ENCODE measurements at places on chromosomes 13 and 19. TPM values are rescaled to one million over a fixed set of nuclear protein-coding genes. Genes with fewer than 3 reads are reported as not detected.

DNA sequence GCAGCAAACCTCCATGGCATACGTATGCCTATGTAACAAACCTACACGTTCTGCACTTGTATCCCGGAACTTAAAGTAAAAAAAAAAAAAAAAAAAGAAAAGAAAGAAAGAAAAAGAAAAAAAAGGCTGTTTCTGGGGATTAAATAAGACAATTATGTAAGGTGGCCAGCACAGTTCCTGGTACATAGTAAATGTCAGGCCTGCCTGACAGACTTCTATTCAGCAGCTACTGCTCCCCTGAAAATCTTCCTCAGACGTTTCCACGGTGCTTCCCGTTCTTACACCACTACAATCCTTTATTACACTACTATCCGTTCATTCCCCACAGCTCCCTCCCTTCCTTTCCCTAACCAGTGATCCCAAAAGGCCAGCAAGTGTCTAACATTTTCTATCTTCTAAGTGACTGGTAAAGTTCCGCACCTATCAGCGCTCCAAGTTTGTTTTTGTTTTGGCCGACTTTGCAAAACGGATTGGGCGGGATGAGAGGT lies 636 bp upstream of the RB1 start:
- peak; percentile 47 for DNase-seq

DNA sequence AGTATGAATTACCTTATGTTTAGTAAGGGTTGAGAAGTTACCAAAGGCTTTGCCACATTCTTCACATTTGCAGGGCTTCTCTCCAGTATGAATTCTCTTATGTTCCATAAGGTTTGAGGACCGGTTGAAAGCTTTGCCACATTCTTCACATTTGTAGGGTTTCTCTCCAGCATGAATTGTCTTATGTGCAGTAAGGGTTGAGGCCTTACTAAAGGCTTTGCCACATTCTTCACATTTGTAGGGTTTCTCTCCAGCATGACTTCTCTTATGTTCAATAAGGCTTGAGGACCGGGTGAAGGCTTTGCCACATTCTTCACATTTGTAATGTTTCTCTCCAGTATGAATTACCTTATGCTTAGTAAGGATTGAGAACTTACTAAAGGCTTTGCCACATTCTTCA lies 26.7 kb downstream of the ZNF728 start:
- DNase-seq = no peak

GRCh38 chr13:97411984-97412383 lies 22.0 kb upstream of the RAP2A start:
- no peak for DNase-seq

DNA sequence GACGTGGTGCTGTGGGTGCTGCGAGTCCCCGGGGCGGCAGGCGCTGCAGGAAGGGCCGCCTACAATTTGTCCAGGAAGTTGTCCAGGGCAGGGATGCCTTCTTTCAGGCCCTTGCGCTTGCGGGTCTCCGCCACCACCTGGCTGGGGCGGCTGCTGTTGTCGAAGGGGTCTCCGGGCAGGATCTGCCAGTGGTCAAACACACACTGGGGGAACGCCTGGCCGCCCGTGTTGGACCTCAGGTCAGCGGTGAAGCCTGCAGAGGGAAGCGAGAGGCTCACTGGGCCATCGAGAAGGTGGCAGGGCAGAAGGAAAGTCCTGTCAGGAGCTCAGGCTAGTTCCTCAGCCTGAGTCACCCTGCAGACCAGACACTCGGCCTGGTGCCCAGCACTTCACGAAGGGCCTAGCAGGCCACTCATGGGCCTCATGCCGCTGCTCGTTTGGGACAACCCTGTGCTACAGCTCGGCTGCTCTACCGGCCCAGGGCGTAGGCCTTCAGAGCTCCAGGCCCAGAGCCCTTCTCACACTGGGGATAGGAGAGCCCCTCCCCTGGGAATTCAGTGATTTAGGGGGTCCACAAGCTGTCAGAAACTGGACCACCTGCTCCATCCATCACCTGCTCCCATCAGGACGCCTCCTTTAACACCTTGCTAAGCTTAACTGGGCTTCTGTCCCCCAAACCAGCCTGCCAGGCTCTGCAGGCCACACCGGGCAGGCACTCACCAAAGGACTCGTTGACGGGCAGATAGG lies 5.8 kb upstream of the DAPK3 start:
- DNase-seq = no peak

GRCh38 chr19:37905946-37906868 lies at the start of gene WDR87:
WDR87 (minus strand) TSS chr19:37906594; CDS start chr19:37898239, 8,355 bp downstream.
- peak; percentile 84 for DNase-seq

DNA sequence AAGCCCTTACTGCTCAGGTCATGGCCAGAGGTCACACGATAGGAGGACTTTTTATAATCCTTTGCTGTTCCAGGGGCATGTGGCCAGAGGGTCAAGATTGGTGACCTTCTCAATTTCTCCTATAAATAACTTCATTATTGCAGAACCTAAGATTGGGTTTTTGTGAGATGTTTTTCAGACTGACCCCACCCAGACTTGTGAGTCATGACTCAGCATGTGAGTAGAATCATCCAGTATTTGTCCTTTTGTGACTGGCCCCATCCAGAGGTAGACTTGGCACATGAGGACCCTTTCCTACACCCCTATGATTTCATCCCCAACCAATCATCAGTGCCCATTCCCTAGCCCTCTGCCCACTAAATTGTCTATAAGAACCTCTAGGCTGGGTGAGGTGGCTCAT lies 84.5 kb upstream of the ABCC4 start:
- DNase-seq = no peak

- DNase-seq = no peak
These were observed 9.0 kb downstream of the NANOS3 start for GRCh38 chr19:13885826-13886365.

- no peak for DNase-seq
These were observed 8.5 kb downstream of the RFX1 start for GRCh38 chr19:13997631-13997962.

DNA sequence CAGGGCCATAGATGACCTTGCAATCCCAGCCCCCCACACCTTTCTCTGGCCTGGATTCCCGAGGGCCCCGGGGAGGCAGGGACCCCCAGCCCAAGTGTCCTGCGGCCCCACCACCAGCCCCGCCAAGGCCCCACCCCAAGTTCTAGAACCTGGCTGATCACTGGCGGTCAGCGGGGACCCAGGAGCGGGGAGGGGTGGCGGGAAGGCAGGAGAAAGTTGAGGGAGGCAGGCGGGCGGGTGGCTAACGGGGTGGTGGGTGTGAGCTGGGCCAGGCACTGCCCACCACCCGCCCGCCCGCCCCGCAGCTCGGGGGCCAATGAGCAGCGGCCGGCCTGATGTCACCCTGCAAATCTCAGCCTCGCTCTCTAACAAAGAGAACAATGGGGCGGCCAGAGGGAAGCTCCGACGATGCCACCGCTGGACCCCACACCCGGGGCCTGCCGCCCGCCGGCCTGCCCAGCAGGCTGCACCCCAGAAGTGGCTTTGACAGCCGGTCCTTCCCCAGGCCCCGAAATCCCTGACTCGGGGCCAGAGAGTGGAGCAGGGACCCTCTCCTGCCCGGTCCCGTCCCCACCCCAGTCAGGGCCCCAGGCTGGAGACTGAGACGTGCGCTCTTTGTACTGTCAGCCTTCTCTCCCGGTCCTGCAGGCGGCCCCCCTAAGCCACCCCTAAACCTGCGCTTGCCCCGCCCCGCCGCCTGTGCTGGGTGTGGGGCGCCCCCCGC lies 1.6 kb downstream of the MEX3D start:
- DNase-seq = no peak

DNA sequence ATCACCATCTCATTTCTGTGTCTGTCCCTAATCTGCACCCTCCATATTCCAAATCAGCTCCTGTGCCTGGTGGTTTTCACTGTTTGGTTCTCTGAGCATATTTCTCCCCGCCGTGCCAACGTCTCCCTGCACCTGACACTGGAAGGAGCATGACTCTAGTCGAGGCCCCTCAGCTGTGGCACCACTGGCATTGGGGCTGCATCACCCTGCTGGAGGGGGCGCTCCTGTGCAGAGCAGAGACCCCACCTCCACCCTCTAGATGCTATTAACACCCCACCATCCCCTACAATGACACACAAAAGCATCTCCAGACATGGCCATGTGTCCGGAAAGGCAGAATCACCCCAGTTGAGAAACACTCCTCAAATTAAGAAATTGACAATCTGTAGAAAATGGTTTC lies 20.8 kb downstream of the ZSCAN5C start:
- no peak for DNase-seq

DNA sequence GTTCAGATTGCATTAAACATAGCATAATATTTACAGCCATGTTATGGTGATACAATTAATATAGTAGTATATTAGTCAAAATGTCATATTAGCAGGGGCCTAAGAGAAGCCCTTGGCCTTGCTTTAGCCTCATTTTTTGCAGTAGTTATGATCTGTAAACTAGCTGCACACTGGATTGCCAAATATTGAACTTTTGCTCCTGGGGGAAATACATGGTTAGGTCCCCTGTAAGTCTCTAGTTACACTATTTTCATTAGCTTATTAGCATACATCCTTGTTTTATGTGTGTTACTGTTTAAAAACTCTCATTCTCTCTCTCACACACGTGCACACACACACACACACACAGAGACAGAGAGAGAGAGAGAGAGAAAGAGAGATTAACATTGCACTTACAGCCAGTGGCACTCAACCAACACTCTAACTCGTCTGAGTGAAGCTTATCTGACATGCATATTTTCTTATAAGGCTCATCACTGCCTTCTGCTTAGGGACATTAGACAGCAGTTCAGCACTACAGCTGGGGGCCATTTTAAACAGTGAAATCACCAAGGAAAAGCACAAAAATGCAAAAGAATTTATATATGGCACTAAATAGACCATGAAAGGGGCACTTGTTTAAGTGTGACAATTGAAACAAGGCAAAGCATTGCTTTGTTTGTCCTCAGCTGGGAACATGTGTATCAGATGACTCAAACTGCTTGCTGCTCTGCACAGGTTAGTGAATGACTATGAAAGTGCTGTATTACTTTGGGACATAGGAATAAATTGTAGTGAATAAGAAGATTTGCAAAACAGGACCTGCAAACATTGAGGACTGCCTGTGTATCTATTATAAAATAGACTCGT lies 278.7 kb downstream of the GPC6 start:
- no peak for DNase-seq

DNA sequence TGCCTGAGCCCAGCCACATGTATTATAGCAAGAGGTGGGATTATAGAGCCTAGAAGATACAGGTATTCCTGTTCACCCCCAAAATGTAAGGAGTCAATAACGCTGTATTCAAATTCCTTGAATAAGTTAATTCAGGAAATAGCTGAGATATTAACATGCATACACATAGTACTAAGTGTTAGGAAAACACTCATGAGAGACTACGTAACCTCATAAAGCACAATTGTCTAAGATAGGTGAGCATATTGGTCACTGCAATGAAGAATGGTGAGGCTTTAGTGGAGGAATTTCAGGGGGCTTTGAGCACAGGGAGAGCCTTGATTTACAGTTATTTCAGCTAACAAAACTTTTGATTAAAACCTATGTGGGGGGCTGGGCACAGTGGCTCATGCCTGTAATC lies 161.6 kb downstream of the LMO7 start:
- DNase-seq = no peak

DNA sequence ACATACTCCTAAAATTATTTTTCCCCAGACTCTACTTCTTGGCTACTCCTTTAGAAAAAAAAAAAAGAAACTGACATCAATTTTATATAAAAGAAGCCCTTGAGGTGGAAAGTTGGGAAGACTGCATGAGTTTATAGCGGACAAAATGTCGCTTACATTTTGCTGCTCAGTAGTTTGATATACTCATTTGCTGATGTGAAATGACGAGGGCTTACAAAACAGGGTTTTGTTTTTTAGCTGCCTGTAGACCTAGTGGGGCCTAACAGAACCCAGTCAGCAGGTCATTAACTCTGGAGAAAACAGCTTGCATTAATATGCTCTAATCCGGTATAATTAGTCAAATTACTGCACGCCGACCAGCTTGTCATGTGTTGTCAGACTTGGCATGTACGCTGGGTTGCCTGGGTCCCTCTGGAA lies 37.6 kb upstream of the MAB21L1 start:
- no peak for DNase-seq

- DNase-seq = peak; percentile 82
These were observed 690 bp upstream of the ARRDC2 start for GRCh38 chr19:18007044-18007916.

DNA sequence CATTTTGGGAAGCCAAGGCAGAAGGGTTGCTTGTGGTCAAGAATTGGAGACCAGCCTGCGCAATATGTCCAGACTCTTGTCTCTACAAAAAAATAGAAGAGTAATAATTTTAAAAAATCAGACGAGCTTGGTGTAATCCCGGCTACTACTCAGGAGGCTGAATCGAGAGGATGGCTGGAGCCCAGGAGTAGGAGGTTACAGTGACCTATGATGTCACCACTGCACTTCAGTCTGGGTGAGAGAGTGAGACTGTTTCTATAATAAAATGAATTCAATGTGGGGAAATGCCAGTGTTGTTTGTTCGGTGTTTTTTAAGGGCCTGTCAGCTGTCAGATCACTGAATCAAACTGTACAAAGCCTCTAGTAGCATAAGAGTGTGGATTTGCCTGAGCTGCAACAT lies 1.2 kb upstream of the FBXL3 start:
- DNase-seq = no peak

DNA sequence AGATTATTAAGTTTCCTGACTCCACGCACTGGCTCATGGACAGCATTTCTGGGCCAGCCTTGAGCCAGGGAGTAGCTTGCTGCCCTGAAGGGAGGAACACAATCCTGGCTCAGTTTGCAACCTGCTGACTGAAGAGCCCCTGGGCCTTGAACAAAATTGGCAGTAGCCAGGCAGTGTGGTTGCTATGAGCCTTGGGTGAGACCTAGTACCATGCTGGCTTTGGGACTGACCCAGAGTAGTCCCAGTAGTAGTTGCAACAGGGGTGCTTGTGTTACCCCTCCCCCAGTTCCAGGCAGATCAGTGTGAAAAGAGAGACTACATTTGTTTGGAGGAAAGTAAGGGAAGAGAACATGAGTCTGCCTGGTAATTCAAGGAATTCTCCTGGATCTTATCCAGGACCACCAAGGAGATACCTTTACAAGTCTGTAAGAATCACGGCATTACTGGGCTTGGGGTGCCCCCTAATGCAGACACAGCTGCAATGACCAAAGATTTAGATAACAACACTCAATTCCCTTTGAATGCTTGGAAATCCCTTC lies 22.0 kb downstream of the ITGBL1 start:
- no peak for DNase-seq

DNA sequence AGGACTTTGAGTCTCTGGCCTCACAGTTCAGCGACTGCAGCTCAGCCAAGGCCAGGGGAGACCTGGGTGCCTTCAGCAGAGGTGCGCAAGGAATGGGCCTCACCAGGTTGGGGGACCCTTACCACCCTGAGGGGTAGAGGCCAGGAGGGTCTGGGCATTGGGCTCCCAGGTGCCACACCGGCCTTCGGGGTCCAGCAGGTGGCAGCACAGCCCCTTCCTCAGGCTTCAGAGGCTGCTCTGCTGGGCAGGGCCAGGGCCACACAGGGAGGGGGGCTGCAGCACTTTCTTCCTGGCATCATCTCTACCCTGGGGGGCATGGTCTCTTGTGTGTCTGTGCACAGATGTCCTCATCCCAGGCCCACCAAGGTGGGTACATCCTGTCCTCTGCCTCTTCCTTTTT lies 12.9 kb downstream of the PIN1 start:
- DNase-seq = peak; percentile 10

The NAT14 gene
- total RNA-seq = 28.3 TPM

The FCGBP gene
- total RNA-seq = 1.1 TPM

The TTC9B gene
- not detected for total RNA-seq

The GPR42 gene
- total RNA-seq = not detected

The ZNF444 gene
- 21.8 TPM for total RNA-seq

The ZSCAN4 gene
- total RNA-seq = not detected

The C19orf81 gene
- 11.4 TPM for total RNA-seq

Measured in OCI-LY7 (cell line).